ENCODE measurements at places on chromosomes 16 and 17.

DNA sequence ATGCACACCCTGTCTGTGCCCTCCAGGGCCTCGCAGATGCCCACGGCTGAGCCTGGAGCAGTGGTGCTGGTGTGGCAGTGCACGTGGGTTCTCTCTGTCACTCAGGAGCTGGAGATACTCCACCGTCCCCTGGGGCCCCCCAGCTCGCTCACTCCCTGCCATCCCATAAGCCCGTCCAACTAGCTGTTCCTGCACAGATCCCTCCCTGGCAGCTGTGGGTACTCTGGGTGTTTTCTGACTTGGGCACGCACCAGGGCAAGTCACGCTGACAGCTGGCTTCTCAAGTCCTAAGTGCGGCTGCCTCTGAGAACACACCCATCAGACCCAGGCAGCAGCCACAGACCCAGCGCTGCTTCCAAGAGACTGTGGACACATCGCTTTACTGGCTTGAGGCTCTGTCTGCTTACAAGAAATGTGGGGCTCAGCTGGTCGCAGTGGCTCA lies 25.4 kb upstream of the ITGB4 start:
- no peak for DNase-seq

DNA sequence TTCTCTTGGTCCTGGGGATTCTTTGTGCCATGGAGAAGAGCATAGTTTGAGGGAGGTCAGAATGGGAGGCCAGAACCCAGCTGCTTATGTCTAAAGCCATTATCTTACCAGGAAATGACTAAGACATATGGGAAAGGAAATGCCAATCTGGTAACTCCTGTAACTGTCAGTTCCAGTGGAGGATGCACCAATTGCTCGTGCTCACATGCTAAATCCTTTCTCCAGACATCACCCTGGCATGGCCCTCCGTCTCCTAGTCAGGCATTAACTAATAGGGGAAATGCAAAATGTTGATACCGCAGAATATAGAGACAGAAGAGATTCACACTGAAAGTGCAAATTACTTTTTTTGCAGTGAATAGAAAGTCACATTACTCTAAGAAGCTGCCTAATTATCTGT lies 255.6 kb upstream of the HSBP1 start:
- DNase-seq, result no peak

GRCh38 chr17:14209215-14209614 lies 27.4 kb downstream of the CDRT15 start:
- no peak for DNase-seq

DNA sequence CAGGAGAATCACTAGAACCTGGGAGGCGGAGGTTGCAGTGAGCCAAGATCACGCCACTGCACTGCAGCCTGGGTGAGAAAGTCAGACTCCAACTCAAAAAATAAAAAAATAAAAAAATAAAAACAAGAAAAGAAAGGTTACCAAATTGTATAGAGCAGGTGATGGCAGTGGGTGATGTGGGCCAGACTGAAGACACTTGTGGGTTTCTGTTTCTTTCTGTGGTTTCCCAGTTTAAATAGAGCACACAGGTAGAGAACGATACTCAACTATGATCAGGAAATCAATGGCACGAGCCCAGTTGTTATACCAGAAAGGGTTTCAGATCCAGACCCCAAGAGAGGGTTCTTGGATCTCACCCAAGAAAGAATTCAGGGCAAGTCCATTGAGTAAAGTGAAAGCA lies 32.6 kb downstream of the NUBP1 start:
- DNase-seq, result no peak

DNA sequence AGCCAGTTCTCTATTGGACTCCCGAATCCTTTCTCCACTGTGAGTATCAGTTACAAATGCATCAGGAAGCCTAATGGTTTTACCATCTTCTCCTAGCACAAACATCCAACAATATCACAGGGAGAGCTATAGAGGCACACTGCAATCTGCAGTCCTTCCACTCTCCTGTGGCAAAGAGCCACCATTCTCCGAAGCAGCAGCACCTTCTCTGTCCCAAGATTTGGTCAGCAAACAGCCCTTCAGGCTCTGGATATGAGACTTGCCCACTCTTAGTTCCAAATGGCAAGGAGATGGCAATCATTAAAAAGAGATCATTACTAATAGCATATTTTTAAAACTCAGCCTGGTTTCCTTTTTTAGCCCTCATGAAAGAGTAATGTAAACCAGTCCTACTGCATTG lies 223.4 kb downstream of the HS3ST3A1 start:
- DNase-seq, result no peak

DNA sequence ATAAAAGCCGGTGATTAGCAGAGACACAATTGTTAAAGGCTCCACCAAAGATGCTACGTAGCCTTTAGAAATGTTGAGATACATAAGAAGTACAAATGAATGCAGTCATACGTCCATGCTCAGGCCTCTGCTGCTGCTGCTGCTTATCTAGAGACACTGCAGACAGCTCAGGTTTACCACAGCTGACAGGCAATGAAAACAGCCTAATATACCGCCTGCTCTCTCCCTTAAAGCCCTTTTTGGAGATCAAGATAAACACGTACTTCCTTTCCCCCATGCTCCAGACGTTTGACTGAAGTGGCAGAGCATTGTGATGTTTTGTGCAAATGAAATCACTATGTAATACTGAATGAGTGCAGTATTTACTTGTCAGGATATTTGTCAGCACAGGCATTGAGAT lies 185.3 kb downstream of the AATF start:
- DNase-seq, result no peak

DNA sequence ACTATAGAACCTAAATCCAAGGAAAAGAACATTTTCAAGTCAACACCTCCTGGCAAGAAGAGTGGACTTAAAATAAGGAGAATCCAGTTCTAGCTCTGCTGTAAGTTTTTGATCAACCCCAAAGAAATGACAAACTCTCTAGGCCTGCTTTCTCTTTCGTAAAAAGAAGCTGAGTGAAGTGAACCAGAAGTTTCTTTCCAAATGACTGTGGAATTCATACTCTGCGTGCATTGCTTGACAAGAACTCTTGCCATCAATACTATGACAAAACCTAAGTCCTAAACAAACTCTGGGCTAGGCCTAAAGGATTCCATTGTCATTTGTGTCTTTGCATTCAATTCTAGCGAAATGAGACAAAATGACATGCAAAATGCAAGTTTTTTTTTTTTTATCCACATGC lies 187.5 kb upstream of the SOX9 start:
- no peak for DNase-seq

DNA sequence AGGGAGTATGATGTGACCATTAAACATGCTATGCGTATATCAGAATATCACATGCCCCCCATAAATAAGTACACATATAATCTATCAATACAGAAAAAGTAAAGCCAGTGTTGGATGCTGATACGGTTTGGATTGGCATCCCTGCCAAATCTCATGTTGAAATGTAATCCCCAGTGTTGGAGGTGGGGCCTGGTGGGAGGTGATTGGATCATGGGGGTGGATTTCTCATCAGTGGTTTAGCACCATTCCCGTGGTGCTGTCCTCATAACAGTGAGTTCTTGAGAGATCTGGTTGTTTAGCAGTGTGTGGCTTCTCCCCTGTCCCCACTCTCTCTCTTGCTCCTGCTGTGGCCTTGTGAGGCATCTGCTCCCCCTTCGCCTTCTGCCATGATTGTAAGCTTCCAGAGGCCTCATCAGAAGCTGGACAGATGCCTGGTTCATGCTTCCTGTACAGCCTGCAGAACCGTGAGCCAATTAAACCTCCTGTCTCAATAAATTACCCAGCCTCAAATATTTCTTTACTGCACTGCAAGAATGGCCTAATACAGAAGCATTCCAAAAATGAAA lies 88.9 kb downstream of the AATF start:
- DNase-seq, result no peak

- peak; percentile 79 for DNase-seq
Observed at GRCh38 chr17:35088356-35088880, 24.9 kb upstream of the RFFL start.

- no peak for DNase-seq
Observed at GRCh38 chr16:15741207-15741871, 91.3 kb downstream of the NDE1 start.

GRCh38 chr17:13550291-13550690 lies 51.4 kb downstream of the HS3ST3A1 start:
- no peak for DNase-seq

GRCh38 chr17:68085771-68086381 lies 50.3 kb downstream of the KPNA2 start:
- no peak for DNase-seq

DNA sequence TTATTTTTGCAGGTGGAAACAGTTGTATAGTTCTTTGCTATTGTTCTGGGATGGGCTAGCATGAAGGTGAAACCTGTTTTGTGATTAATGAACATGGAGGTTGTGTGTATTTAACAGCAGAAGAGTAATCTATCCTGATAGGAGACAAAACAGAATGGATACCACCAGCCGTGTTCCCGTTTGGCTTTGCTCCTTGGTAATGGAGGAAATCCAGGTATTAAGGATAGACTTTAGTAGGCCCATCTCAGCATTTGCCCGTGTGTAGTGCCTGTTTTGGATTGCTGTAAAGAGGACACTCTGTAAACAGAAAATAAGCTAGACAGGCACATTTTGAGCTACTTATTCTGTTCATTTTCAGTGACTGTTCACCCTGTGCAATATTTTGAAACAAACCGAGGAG lies 215.1 kb downstream of the RBFOX1 start:
- no peak for DNase-seq

DNA sequence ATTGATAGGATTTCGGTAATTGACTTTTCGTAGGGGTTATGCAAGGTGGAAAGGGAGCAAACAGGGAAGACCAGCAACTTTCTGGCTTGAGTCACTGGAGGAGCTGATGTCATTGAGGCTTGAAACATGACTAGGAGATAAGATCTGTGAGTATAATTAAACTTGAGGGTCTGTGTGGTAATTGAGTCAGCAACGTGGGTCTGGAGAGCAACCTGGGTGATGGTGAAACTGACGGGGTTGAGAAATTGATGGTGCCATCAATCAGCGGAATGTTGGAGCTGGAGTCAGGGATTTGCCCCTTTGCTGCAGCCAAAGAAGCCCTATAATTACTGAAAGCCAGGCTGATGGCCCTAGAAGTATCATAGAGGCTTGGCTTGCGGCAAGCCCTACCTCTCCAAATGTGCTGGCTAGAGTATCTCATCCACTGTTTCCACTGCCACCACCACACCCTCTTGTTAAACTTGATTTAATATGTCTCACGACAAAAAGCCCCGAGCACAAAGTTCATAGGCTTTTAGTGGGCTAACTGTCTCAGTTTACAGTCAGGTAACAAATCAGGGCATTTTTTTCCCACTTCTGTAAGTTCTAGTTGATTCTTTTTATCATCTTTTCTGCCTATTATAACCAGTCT lies 186.9 kb upstream of the ELAC2 start:
- no peak for DNase-seq

DNA sequence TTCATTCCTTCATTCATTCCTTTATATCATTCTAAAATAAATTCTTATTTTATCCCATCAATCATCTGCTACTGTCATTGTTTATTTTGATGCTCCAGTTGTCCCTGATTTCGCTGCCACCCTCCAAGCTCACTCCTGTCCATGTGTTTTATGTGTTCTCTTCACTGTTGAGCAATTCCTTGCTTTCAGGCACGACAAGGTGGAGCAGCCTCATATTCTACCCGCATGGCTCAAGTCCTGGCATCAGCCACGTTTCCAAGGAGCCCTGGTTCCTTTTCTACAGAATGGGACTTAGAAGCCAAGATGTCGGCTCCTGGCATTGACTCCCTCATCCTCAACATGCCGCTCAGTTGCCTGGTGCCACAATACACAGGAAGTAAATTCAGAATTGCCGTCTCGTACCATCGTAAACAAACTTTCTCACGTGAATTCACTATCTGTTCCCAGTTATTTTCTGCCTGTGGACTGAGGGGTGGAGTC lies 139.0 kb downstream of the RPTOR start:
- DNase-seq, result no peak

GRCh38 chr17:56893503-56893902 lies 20.3 kb downstream of the TRIM25 start:
- no peak for DNase-seq

DNA sequence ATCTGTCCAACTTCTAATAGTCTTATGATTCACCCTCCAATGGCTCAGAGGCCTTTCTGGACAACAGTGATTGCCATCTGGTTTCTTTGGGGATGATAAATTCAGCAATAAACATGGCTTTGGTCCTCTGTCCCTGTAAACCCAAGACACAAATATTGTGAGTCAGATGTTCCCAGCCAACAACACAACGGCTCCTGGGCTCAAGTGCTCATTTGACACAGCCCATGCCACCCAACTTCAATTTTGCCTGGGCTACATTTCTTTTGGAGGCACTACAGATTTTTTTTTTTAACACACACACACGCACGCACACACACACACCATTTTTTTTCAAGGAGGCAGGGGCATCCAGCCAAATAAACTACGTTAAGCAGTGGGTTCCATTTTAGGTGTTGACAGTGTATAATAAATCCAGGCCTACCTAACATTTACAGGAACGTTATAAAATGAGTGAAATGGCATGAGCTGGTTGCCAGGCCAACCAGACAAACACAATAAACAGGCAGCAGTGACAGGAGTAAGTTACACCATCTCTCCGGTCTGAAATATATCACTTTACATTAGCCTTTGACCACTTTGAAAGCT lies 939.9 kb upstream of the SOX9 start:
- DNase-seq, result no peak

DNA sequence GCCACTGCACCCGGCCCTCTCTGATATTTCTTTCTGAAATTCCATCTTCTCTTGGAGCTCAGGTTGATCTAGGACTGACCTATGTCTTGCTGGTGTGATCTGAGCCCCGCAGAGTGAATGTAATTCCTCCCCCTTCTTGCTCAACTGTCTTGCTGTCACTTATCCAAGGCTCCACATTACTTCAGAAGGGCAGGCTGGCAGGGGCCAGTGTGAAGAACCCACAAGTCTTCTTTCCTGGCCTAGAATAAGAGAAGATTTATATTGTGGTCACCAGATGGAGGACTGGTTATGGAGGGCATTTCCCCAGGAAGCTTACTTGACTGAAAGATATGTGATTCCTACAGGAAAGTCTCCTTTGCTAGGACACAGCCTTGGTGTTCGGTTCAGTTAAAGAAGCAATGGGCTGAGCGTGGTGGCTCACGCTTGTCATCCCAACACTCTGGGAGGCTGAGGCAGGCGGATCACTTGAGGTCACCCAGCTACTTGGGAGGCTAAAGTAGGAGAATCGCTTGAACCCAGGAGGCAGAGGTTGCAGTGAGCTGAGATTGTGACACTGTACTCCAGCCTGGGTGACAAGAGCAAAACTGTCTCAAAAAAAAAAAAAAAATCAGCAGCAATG lies 13.4 kb downstream of the ITGAL start:
- no peak for DNase-seq

DNA sequence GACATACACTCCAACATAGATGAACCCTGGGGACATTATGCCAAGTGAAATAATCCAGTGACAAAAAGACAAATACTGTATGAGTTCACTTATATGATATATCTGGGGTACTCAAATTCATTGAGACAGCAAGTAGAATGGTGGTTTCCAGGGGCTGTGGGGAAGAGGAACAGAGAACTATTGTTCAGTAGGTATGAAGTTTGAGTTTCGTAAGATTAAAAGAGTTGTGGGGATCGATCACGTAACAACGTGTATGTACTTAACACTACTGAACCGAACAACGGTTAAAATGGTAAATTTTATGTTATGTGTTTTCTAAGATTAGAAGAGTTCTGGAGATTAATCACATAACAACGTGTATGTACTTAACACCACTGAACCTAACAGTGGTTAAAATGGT lies 100.8 kb downstream of the HS3ST3A1 start:
- no peak for DNase-seq
